ENCODE measurements at places on chromosomes 4 and X.

GRCh38 chrX:133586443-133586842 lies 171.2 kb upstream of the GPC4 start:
- DNase-seq, result no peak

DNA sequence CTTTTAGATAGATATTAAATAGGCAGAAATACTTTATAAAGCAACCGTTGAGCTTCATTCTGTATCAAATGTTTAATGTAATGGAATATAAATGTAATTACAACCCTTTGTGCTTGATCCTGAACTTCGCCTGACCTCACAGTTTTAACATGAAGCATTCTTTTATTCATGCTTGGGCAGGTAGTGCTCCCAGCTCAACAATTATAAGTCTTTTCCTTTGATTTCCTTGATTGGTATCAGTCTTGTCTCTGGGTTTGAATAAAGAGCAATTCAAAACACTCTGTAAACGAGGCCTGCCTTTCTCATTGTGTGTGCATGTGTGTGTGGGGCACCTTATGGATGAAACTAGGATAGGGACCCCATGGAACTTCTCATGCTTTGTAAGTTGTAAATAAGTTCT lies 6.8 kb downstream of the METAP1 start:
- no peak for DNase-seq

DNA sequence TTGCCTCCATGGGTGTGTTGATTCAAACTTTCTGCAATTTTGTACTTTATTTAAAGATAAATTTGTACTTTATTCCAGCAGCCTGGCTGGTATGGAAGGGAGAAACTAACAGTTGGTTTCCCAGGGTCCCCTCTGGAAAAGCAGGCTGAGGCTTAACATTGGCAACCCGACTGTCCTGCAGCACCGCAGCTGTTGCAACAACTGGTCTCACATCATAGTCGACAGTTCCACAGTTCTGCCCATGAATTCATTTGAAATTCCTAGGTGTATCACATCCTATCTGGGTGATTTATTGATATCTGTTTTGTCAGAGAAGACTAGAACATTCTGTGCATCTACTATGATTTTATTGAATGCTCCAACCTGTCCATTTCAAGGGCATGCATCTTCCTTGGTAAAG lies 98.8 kb upstream of the GATB start:
- DNase-seq, result no peak

DNA sequence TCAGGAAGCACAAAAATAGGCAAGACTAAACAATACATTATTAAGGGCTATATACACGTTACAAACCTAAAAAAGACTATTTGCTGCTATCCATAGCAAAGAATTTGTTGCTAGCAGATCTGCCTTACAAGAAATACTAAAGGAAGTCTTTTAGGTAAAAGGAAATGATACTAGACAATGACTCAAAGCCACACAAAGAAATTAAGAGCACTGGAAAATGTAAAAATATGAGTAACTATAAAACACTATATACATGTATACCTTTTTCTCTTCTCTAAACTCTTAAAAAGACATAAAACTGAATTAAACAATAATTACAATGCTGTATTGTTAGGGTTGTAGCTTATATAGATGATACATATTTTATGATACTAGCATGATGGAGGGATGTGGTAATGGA lies 25.7 kb downstream of the SLC9A7 start:
- peak; percentile 3 for DNase-seq

DNA sequence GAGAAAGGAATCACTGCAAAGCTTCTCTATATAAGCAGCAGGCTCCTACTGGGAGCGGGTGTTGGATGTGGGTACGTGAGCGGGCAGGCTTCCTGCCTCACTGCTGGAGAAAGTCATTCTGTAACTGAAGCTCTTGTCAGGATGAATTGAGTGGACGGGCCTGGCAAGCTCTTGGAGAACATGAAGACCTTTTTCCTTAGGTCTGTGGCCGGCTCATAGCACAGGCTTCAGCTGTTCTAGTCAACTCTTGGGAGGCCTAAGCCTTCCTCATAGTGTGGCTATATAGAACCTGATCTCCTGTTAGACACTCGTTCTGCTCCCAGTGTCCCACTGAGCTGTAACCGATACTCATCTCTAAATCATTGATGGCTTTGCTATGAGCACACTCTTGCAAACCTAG lies 108.2 kb upstream of the GPC4 start:
- no peak for DNase-seq

GRCh38 chrX:110983024-110983423 lies 113.0 kb upstream of the PAK3 start:
- DNase-seq, result no peak
